H9 (cell line): ENCODE measurements at places on chromosomes 12 and 14. TPM values are rescaled to one million over a fixed set of nuclear protein-coding genes. Genes with fewer than 3 reads are reported as not detected.

The FBXO21 gene
- 58.5 and 58.6 TPM in 2 replicates for total RNA-seq

GRCh38 chr12:132600048-132601032, 10.0 kb downstream of the LRCOL1 start:
- H3K4me3 ChIP-seq: peak overlapping the region; percentile 36
- no peaks in the 10 kb centered on the region; the same call in 2 of the 3 replicates for H3K36me3 ChIP-seq
- peak; percentile 87 for DNase-seq
- H3K27me3 ChIP-seq: peaks cover 17% of the 10 kb centered on the region

The INSM2 gene
- total RNA-seq: not detected in 2 replicates

DNA sequence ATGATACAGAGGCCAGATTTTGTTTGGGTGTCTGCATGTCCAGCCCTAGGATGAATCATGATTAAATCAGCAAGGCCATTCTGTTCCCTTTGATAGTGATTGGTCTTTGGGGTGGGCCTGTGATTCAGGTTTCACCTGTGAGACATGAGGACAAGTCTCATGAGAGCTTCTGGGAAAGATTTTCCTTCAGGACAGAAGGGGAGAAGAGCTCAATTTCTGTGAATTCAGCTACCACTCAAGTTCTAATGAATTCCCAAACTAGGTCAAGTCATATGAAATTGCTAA, 73.4 kb downstream of the ZNF664 start:
- peaks cover 20% of the 10 kb centered on the region for H3K36me3 ChIP-seq
- no peak overlapping the region for H3K27ac ChIP-seq
- no peak for DNase-seq
- no peak overlapping the region for H3K4me3 ChIP-seq
- no peaks in the 10 kb centered on the region; the same call in 1 of the 2 replicates for H3K4me1 ChIP-seq

- no peaks in the 10 kb centered on the region for H3K27me3 ChIP-seq
- no peak for DNase-seq
- peaks cover 10% of the 10 kb centered on the region; the same call in 1 of the 2 replicates for H3K4me1 ChIP-seq
Measured at GRCh38 chr14:96195441-96196081, 9.1 kb upstream of the BDKRB2 start.

- H3K27me3 ChIP-seq: no peaks in the 10 kb centered on the region
- H3K4me3 ChIP-seq: no peak overlapping the region
- H3K27ac ChIP-seq: no peak overlapping the region
- peaks cover 5% of the 10 kb centered on the region for H3K36me3 ChIP-seq
- peaks cover 5% of the 10 kb centered on the region for H3K4me1 ChIP-seq
Measured at GRCh38 chr14:70635971-70636595, 5.6 kb upstream of the TTC9 start.

The ZC3H10 gene
- 8.9 and 9.4 TPM in 2 replicates for total RNA-seq
